ENCODE measurements at places on chromosomes 12 and 14.

DNA sequence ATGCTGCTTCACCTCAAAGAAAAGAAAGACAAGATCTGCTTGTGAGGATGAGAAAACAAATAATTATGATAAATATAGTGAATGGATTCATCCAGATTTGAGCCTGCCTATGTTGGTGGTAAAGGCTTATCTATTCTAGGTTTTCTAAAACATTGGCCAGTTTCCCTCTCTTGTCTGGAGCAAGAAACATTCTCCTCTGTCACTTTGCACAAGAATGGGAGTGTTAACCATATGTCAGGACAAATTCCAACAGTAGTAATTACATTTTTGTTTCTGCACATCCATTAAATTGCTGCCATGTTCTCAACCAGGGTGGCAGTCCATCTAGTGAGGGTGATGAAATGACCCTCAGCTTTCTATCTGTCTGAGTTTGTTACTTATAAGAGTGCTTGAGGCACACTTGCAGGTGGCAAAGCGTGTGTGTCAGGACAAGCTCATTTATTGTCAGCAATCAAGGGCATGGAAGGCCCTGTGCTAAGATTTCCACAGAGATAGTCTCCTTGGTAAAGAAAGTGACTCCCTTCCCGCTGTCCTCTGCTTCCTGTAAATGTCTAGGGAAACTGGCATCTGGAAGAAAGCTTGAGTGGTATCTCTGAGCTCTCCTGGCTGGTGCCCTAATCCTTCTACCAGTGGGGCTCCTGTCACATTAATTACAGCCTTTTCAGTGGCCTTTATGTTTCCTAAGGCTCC, 502.1 kb upstream of the FLRT2 start:
- DNase-seq = no peak

GRCh38 chr12:93338598-93338997, 39.1 kb upstream of the NUDT4 start:
- no peak for DNase-seq

- DNase-seq = peak; percentile 56
Observed at GRCh38 chr12:104381731-104382480, 74.8 kb upstream of the CHST11 start.

DNA sequence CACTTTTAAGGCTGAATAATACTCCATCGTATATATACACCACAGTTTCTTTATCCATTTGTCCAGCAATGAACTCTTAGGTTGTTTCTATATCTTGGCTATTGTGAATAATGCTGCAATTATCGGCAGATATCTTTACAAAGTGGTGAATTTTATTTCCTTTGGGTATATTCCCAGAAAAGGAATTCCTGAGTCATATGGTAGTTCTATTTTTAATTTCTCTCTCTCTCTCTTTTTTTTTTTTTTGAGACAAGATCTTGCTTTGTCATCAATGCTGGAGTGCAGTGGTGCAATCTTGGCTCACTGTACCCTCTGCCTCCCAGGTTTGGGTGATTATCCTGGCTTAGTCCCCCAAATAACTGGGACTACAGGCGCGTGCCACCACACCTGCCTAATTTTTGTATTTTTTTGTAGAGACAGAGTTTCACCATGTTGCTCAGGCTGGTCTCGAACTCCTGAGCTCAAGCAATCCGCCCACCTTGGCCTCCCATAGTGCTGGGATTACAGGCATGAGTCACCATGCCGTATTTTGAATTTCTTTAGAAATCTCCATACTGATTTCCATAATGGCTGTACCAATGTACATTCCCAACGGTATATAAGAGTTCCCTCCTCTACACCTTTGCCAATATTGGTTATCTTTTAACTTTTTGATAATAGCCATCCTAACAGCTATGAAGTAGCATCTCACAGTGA, 98.4 kb downstream of the EFCAB11 start:
- no peak for DNase-seq

- DNase-seq = no peak
Observed at GRCh38 chr12:123453165-123453564, 4.8 kb upstream of the SNRNP35 start.

DNA sequence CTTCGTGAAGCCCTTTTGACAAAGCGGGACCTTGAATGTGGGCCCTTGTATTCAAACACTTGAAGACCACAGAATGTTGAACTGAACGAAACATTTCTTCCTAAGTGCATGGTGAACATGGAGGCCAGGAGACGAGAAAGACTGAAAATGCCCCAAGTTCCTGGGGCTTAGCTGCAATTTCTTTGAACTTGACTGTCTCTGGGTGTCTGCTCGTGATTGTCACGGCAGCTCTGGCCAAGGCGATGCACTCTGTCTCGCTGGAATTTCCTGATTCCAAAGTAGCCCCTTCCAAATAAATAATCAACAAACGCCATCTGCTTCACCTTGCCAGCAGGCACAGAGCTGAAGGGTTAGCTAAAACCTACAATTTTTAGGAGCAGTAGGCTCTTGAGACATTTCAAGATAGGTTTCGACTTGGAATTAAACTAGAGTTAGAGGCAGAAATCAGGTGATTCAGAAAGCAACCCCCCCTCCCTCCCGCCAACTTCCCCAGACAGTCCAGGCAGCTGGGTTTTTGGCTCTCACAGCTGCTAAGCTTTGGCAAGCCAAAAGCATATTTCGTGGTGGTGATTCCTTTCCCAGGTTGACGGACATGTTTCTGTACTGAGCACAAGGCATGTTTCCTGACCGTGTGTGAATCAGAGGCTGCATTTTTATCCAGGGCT, 13.5 kb upstream of the IRF2BPL start:
- no peak for DNase-seq

GRCh38 chr12:80936353-80936641, 1.4 kb downstream of the LIN7A start:
- no peak for DNase-seq

DNA sequence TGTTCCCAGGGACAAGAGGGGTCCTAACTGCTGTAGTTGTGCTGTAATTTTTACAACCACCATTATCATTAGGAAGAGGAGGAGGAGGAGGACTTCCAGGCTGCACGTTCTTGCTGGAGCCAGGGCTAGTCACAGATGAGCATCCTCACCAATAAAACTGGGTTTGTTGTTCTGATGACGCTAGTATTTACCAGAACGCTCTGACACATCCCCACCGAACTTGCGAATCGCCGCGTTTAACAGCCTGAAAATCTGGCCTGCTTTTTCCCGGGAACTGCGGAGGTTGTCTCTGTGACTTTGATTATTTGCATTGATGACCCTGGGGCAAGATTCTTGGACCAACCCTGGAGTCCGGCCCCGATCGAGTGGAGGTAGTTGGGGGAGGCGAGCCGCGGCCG, 10.2 kb downstream of the TBX5 start:
- DNase-seq = no peak

DNA sequence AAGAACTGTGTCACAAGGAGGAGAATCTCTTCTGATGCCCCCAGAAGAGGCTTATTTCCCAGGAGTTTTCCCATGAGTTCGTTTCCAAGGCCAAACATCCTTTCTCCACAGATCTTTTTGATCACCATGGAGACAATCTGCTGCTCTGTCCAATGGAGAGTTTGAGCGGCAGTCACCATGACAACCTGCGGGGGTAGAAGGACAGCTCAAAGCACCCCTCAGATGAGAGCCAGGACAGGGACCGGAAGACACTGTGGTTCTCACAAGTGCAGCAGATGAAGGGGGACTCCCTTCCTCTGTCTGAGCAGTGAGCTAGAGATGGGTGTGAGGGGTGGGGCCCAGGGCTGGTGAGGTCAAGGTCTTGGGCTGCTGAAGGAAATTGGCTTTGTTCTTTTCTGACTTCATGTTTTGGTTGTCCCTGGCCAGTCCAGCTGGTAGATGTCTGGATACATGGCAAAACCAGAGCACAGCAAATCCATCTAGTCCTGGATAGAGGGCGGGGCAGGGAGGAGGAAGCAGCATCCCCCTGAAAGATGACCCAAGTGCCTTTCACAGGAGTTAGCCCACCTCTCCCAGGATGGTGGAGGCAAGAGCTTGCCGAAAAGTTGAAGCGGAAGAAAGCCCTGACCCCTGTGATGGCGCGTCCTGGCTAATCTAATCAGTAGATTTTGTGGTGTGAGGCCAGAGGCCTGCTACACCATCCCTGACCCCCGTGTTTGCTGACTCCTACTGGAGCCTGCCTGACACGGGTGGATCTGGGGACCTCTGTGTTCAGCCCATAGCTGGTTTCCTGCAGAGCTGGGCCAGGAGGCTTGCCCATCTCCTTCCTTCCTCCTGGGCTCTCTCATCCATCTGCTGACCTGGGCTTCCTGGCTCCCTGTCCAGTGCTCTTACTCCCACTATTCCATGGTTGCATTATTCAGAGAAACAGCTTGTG, 24.4 kb downstream of the DHRS2 start:
- peak; percentile 17 for DNase-seq

- no peak for DNase-seq
Observed at GRCh38 chr12:129393357-129393937, 510.4 kb downstream of the TMEM132D start.

DNA sequence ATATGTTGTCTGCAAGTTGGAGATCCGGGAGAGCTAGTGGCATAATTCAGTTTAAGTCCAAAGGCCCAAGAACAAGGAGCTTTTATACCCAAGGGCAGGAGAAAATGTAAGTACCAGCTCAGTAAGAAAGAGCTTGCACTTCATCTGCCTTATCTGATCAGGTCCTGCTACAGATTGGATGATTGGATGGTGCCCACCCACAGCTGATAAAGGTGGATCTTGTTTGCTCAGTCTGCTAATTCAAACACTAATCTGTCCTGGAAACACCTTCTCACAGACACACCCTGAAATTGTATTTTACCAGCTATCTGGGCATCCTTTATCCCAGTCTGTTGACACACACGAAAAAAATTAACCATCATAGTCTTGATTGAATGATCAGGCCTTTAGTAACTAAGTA, 230.7 kb upstream of the SLC16A7 start:
- DNase-seq = no peak

GRCh38 chr14:75860561-75861160, 121.1 kb downstream of the TGFB3 start:
- DNase-seq = no peak

Measured in stimulated activated CD8-positive, alpha-beta memory T cell treated with anti-CD3 and anti-CD28 coated beads, Interleukin-12 subunit alpha, Interleukin-12 subunit beta, amount 100 ng/mL, for 4 hours (primary cell).